Occipital lobe (tissue), 3 donors: ENCODE measurements at places on chromosomes 12 and 14.

DNA sequence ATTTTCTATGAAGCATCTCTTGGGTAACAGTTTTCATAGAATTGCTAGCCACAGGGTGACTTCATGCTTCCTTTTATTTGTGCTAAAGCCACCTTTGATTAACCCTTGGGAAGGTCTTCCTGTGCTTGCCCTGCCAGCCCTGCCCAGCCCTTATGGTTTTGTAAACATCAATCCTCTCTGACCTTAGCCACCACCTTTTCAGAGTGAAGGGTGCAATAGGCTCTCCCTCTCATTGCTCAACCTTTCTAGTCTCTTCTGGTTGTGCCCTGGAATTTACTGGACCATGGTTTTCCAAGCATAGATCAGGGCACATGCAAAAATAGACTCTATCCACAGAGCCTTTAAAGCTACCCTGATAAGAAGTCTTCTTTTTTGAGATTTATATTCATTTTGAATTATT is 77.7 kb upstream of the FRMD6 start:
- no peak for DNase-seq

GRCh38 chr12:118035190-118036041 is 18.9 kb downstream of the RFC5 start:
- DNase-seq = no peak

GRCh38 chr14:90045616-90046015 is 16.2 kb upstream of the KCNK13 start:
- DNase-seq = no peak

DNA sequence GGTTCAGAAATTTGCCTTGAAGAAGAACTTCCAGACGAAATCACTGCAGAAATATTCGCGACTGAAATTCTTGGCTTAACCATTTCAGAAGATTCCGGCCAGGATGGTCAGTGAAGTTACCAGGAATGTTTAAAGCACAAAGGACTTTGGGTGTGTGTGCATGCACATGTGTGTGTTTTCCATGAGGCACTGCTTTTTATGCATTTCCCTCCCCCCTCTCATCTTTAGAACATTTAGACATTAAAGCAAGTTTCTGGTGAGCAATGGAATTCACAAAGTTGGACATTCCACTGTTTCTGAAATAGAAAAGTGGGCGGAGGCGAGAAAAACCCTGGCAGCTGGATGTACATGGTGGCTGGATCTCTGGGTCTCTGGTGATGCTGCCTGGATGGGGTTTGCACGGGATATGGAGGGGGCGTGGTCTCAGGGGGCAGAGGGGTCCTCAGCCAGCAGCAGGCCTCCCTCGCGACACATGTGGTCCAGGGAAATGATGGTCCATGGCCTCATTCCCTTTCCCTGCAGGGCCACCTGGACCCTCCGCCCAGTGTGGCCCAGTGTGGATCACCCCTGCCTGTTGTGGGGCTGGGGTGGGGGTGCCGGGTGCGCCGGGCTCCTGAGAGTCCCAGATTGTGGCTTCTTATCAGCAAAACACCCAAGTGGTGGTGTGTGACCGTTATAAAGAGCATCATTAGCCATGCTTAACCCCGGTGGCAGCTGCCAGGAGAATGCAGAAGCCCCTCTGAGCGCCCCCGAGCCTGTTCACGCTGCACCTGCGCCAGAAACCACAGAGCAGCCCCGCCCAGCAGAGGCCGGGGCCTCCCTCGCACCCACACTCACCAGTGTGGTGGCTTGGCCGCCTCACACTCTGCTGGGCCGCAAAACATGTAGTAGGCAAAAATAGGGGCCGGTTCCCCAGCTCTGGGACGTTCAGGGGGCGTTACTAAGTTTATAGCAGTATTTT is 17.8 kb upstream of the BCL7A start:
- no peak for DNase-seq

DNA sequence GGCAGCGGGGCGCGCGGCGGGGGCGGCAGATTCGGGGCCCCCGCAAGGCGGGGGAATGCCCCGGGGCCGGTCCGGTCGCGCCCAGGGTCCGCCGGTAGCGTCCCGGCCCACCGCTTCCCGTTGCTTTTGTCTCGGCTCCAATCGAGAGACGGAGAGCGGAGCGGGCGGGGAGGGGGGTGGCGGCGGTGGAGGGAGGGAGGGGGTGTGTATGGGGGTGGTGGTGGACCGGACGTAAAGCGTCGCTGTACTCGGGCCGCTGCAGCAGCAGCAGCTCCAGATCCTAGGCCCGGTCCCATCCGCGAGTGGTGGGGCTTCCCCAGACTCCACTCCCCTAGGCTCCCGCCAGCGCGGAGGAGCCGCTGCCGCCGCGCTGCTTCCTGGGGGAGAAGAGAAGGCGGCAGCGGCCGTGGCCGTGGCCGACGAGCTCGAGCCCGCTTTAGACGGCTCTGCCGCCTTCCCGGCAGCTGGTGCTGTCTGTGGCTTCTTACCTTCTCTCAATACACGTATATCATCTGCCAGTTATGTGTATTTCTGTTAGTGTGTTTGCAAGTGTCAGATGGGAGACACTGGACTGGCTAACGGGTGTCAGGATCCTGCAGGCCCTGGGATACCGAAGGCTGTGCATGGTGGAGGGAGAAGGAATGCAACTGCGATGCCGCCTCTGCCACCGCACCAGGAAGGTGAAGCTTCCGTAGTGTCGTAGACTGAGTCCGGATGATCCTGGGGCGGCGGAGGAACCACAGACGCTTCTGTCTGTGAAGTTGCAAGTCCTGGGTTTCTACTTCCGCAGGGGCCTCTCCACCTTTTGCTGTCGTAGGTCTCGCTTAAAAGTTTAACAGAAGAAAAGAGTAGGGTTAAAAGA is 508 bp downstream of the CNOT2 start:
- peak; percentile 72 for DNase-seq

DNA sequence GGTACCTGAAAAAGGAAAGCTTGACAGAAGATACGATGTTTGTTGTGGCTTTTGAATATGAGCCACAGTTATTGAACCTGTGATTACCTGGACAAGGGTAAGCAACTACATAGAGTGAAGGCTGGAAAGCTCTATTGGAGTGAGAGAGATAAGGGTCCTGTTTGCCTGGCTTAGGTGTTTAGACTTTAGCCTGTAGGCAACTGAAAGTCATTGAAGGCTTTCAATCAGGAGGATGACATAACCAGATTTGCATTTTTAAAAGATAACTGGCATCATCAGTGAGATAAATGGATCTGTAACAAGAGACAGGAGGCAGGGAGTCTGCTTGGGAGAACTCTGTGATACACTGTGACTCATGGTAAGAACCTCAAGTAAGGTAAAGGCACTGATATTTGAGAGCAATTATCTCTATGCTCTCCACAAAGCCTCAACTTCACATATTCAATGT is 128.9 kb upstream of the SOX5 start:
- DNase-seq = no peak

DNA sequence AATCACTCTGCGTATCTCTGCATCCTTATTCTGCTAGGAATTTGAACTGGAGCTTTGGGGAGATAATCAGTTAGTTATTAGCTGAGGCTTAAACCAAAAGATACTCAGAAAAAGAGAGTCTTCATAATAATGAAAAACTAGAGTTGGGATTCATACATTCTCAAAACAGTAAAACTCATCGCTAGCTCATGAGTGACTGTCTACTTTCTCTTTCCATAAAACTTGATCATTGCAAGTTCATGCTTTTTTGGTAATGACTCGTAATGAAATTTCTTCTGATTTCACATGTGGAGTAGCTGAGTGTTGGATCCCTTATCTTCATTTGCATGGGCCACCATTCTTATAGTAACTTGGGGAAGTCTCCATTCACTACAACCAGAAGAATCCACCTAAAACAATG is 397.7 kb downstream of the PDZRN4 start:
- no peak for DNase-seq

DNA sequence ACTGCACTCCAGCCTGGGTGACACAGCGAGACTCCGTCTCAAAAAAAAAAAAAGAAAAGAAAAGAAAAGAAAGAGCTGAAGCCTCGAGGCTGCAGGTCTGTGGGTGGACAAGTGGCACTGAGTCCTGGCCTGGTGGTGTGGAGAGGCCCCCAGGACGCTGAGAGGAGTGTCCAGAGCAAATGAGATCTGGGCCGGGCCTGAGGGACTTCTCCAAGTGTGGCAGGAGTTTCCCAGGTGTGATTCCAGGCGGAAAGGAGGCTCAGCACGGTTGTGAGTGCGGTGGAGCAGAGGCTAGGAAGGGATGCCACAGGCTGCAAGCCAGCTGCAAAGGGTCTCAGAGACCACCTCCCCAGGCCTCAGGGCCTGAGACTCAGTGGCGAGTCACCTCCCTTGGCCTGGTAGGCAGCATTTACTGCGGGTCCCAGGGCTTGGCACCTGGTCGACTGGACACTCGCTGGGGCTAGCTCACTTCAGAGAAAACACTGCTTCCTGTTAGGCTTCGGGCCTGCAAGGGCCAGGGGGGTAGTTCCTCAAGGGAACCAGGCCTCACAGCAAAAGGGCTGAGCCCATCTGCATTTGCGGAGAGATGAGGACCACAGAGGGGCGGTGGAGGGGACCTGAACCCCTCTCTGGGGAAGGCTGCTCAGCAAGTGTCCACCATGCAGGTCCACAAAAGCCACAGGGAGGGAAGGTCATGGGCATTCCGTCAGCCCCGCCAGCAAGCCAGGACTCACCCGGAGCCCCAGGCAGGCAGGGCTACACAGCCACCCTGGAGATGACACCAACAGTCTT is 11.7 kb downstream of the TTC7B start:
- DNase-seq = no peak

DNA sequence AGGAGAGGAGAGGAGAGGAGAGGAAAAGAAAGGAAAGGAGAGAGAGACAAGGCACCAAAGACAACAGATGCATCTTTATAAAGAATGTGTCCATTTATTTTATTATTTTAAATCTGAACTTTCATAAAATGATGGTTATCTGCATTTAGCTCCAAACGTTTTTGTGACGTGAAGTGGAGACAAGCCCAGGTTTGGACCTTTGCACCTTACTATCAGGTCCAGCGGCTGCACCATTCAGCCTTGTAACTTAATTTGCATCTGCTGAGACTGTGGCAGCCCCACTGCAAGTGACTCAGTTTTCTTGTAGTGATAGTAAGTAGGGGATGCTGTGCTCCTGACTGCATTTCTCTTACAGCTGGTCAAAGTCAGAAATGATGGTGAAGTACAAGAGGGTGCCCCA is 130.7 kb downstream of the NTF3 start:
- no peak for DNase-seq

GRCh38 chr14:99387880-99388279 is 92.8 kb downstream of the SETD3 start:
- no peak for DNase-seq

GRCh38 chr12:56205445-56205844 is 16.2 kb upstream of the SMARCC2 start:
- no peak for DNase-seq

DNA sequence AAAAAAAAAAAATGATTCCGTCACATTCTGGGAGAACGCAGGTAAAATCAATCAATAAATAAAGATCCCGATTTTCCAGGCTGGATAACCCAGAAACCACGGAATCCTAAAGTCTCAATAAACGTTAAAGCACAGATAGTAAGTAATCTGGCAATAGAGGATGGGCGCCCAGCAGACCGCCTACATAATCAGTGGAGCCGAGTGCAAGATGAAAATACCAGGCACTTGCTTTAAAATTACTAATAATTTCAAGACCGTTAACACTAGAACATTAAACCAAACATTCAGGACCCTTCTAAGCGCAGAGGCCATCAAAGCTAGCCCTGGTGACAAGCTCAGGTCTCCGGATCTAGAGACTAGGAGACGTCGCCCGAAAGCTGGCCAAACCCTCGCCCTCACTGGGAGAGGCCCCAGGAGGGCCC is 1.2 kb upstream of the DCAF11 start:
- no peak for DNase-seq

- no peak for DNase-seq
These were observed 78.7 kb downstream of the HELB start for GRCh38 chr12:66380769-66381535.

DNA sequence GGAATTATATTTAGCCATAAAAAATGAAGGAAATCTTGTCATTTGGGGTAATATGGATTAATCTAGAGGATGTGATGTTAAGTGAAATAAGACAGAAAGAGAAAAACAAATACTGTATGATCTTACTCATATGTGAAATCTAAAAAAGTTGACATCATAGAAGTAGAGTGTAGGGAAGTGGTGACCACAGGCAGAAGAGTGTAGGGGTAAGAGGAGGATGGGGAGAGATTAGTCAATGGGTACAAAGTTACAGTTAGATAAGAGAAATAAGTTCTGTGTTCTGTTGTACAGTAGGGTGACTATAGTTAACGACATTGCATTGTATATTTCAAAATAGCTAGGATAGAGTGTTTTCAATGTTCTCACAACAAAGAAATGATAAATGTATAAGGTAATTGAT is 87.0 kb downstream of the TSHR start:
- DNase-seq = no peak

DNA sequence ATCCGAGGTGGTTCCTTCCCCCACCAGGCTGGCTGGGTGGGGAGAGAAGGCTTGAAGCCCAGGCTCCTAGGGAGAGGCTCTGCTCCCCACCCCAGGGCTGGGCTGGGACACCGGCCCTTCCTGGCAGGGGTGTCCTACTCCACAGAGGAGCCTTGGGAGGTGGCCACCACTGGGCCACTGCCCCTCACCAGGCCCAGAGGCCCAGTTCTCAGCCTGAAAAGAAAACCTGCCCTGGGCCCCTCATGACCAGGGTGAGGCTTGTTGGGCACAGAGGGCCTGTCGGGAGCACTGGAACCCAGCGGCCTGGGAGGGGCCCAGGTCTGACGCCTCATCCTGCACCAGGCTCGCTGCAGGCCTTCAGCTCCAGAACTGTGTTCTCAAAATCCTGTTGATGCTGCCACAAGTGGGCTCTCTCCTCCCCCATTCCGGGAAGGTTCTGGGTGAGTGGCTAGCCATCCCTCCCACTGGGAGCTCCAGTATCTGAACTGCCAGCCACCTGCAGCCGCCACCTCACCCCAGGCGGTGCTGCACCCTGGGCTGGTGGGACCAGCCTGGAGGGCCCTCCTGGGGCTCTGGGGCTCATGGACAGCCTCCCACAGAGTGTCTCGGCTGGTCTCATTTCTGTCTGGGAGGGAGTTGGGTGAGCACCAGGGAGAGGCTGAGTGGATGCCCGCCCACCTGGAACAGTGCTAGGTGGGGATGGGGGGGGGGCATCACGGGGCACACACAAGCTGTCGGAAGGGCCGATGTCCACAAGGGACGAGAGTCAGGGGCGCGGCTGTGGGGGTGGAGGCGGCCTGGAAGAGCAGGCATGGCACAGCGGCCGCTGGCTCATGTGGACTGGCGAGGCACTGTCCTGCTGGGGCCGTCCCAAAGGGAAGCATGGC is 11.8 kb downstream of the BAG5 start:
- DNase-seq = no peak

DNA sequence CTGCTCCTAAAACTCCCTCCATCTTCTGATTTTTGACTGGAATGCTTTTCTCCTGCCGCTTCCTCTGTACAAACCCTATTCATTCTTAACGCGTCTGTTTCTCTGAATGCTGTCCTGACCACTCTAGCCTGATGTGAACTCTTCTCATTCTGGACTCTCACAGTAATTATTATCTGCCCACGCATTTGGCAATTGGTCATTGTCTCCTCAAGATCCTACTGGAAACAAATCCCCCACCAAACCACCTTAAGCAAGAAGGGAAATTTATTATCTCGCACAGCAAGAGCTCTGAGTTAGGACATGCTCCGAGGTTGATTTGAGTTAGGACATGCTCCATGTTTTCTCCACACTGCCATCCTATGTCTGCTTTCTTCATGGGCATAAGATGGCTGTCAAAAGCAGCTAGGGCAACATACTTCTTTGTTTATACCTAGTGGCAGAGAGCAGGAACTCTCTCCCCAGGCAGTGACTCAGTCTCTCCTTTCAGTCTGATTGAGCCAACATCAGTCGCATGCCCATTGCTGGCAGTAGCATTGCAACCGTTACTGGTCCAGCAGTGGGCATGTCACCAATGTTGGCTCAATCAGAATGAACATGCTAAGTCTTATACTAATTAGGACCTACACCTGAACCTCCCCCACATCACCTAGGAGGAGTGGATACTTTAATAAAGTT is 102.2 kb downstream of the SSPN start:
- DNase-seq = no peak

- DNase-seq = no peak
These were observed 41.1 kb upstream of the CFAP54 start for GRCh38 chr12:96448300-96448699.
